Naive thymus-derived CD8-positive, alpha-beta T cell (primary cell): ENCODE measurements at places on chromosomes 4 and X. TPM values are rescaled to one million over a fixed set of nuclear protein-coding genes. Genes with fewer than 3 reads are reported as not detected.
A peak's percentile ranks its signal among the peaks of the same experiment; 100 is the strongest.

- no peak overlapping the region for H3K4me3 ChIP-seq
- H3K36me3 ChIP-seq: no peaks in the 10 kb centered on the region
- peaks cover 2% of the 10 kb centered on the region for H3K4me1 ChIP-seq
- no peaks in the 10 kb centered on the region for H3K27me3 ChIP-seq
Measured at GRCh38 chr4:1987721-1988326, 20.9 kb downstream of the NELFA start.

DNA sequence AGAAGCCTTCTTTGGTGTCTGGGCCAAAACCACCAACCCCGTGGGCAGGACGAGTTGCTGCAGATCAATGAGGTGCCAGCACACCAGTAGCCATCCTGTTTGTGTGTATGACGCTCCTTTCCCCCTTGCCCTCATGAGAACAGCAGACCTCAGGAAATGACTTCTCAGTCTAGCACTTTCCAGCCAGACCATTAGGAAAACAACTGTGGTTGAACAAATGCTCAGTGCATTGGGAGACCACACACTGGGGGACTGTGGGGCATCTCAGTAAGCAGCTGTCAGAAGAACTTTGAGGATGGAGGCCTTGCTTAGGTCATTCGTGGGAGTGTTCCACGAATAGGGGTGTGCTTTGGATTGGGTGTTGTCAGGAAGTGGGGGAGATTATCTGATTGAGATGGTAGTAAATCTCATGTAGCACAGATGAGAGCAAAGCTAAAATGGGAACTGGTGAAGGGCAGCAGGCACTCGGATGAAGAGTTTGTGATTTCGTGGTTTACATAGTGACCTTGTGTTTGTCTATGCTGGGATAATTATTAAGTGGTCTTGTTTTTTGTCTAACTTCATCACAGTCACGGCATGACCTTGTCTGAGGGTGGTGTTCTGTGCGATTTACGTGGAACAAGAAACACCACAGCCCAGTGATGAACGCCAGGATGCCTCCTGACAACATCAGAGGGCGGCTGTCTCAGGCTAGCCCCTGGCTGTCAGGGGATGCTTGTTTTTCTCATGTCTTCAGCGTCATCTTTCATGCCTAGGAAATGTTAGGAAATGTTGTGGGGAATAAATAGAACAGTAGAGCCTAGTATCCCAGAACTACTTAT is 70.1 kb downstream of the USP46 start:
- H3K4me3 ChIP-seq: no peak overlapping the region
- H3K27ac ChIP-seq: peak overlapping the region; percentile 7

DNA sequence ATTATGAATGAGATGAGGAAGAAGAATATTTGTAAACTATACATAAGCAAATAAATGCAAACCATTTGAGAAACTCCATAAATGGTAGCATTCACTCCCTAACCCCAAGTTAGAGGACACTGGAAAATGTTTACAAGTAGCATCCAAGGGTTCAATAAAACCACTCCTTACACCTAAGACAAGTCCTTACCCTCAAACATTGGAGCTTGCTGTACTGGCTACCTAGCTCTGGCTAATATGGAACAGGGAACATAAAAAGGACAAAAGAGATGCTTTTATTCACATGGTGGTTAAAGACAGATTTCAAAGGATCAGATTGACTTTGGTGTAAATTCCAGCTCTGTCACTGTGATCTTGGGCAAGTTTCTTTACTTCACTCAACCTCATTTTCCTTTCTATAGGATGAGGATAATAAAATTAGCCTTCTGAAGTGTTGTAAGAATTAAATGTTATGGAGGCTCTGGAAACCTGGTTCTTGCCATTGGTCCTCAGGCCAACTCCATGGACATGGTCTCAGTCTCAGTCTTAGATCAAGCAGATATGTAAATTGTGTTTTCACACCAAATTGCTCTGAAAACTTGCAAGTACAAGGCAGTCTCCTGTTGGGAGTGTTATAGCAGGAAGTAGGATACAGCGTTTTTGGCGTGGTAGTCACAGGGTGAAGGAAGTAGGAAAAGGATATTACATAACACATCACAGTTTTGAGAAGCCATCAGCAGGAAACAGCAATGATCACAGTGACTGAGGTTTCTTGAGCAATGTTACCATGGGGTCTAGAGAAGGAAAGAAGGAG is 3.3 kb downstream of the CXCL1 start:
- no peak overlapping the region for H3K27ac ChIP-seq
- H3K4me1 ChIP-seq: peaks cover 1% of the 10 kb centered on the region
- no peak for DNase-seq
- peaks cover 24% of the 10 kb centered on the region for H3K27me3 ChIP-seq
- H3K36me3 ChIP-seq: no peaks in the 10 kb centered on the region

DNA sequence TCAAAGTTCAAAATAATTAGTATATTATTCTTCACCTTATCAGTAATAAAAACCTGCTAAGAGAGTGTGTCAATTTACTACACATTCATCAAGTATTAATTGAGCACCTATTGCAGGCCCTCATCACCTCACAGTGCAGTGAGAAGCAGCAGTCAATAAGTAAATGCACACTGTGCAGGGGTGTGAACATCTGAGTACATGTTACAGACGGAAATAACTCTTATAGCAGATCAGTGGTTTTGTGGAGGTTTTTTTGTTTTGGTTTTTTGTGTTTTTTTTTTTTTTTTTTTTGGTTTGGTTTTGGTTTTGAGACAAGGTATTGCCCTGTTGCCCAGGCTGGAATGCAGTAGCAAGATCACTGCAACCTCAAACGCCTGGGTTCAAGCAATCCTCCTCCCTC is 20.3 kb downstream of the KLF3 start:
- DNase-seq: peak; percentile 47
- H3K27ac ChIP-seq: peak overlapping the region; percentile 39
- H3K36me3 ChIP-seq: peaks cover 77% of the 10 kb centered on the region
- H3K4me3 ChIP-seq: peak overlapping the region; percentile 74
- peaks cover 92% of the 10 kb centered on the region for H3K4me1 ChIP-seq

GRCh38 chr4:168570466-168570865 is 73.6 kb downstream of the PALLD start:
- no peak overlapping the region for H3K4me3 ChIP-seq
- H3K4me1 ChIP-seq: no peaks in the 10 kb centered on the region
- H3K27ac ChIP-seq: no peak overlapping the region
- H3K27me3 ChIP-seq: peaks cover 2% of the 10 kb centered on the region
- H3K36me3 ChIP-seq: no peaks in the 10 kb centered on the region

GRCh38 chrX:77527233-77528001 is 80.2 kb downstream of the FGF16 start:
- H3K27me3 ChIP-seq: no peaks in the 10 kb centered on the region
- H3K36me3 ChIP-seq: peaks cover 27% of the 10 kb centered on the region
- no peak for DNase-seq
- peaks cover 24% of the 10 kb centered on the region for H3K4me1 ChIP-seq
- H3K27ac ChIP-seq: no peak overlapping the region

DNA sequence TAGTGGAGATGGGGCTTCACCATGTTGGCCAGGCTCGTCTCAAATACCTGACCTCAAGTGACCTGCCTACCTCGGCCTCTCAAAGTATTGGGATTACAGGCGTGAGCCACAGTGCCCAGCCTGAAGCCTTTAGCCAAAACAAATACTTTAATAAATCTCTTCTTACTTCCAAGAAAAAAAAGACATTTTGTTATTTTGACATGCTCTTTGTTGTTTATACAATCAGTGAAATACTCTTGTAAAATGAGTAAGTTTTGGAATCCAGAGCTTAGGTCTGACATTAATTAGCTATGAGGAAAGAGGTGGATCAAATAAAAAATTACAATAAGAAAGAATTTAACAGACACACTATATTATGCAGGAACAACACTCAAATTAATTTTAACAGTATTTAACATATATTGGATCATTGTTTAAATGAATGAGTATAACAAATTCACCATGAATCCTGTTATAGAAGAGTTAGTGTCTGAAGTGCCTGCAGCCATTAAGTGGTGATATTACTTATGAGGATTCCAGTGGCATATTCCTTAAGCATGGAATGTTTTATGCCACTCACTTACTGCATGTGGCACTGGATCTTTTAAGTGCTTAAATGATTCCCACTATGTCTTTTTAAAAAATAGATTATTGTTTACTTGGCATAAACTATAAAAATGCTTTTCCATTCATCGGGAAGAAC is 260.1 kb upstream of the GIMD1 start:
- no peaks in the 10 kb centered on the region for H3K36me3 ChIP-seq
- H3K27me3 ChIP-seq: no peaks in the 10 kb centered on the region
- no peaks in the 10 kb centered on the region for H3K4me1 ChIP-seq
- H3K27ac ChIP-seq: no peak overlapping the region
- DNase-seq: no peak

GRCh38 chr4:69120870-69121269 is 24.6 kb downstream of the UGT2B7 start:
- H3K27ac ChIP-seq: no peak overlapping the region
- no peaks in the 10 kb centered on the region for H3K4me1 ChIP-seq
- no peaks in the 10 kb centered on the region for H3K36me3 ChIP-seq
- no peak overlapping the region for H3K4me3 ChIP-seq

- DNase-seq: no peak
- H3K4me3 ChIP-seq: no peak overlapping the region
- H3K27me3 ChIP-seq: peaks cover 14% of the 10 kb centered on the region
- no peak overlapping the region for H3K27ac ChIP-seq
- H3K36me3 ChIP-seq: no peaks in the 10 kb centered on the region
Measured at GRCh38 chr4:184899261-184900134, 73.7 kb upstream of the ACSL1 start.

DNA sequence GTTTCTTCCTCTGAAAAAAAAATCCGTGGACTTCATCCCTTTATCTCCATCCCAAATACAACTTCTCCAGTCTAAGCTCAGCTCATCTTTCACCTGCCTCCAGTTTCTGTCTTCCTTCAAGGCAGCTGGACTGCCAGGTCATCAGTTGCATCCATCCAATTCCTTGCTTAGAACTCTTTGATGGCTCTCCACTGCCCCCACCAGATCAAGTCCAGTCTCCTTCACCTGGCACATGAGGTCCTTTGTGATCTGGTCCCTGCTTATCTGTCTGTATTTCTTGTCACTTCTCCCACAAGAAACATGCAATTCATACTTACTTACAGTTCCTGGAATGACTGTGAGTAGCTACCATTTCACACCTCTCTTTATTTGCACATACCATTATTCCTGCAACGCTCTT is 33.8 kb downstream of the OTUD6A start:
- no peak overlapping the region for H3K4me3 ChIP-seq
- no peak overlapping the region for H3K27ac ChIP-seq
- peaks cover 7% of the 10 kb centered on the region for H3K27me3 ChIP-seq
- DNase-seq: no peak
- H3K36me3 ChIP-seq: no peaks in the 10 kb centered on the region

- peaks cover 62% of the 10 kb centered on the region for H3K36me3 ChIP-seq
- no peaks in the 10 kb centered on the region for H3K4me1 ChIP-seq
- DNase-seq: no peak
- H3K27ac ChIP-seq: no peak overlapping the region
- H3K4me3 ChIP-seq: no peak overlapping the region
Measured at GRCh38 chr4:3212391-3213105, 36.4 kb upstream of the MSANTD1 start.

GRCh38 chr4:152430507-152430906 is 105.4 kb downstream of the FBXW7 start:
- no peak for DNase-seq
- H3K36me3 ChIP-seq: peaks cover 25% of the 10 kb centered on the region
- peak overlapping the region; percentile 40 for H3K27ac ChIP-seq

- H3K4me3 ChIP-seq: peak overlapping the region; percentile 89
- no peak for DNase-seq
Measured at GRCh38 chr4:70703619-70704214, 15.4 kb downstream of the UTP3 start.

- no peaks in the 10 kb centered on the region for H3K4me1 ChIP-seq
- H3K36me3 ChIP-seq: no peaks in the 10 kb centered on the region
- no peak overlapping the region for H3K4me3 ChIP-seq
- H3K27me3 ChIP-seq: no peaks in the 10 kb centered on the region
Measured at GRCh38 chr4:177006331-177006730, 213.6 kb upstream of the VEGFC start.

- H3K4me3 ChIP-seq: peak overlapping the region; percentile 93
- DNase-seq: no peak
- H3K27me3 ChIP-seq: no peaks in the 10 kb centered on the region
- H3K27ac ChIP-seq: peak overlapping the region; percentile 98
- H3K36me3 ChIP-seq: peaks cover 12% of the 10 kb centered on the region
Measured at GRCh38 chr4:152101556-152102435, 341.0 kb upstream of the GATB start.

- no peak overlapping the region for H3K27ac ChIP-seq
- peaks cover 7% of the 10 kb centered on the region for H3K36me3 ChIP-seq
- no peaks in the 10 kb centered on the region for H3K27me3 ChIP-seq
- no peak for DNase-seq
- H3K4me1 ChIP-seq: no peaks in the 10 kb centered on the region
Measured at GRCh38 chrX:20665481-20665880, 398.8 kb upstream of the RPS6KA3 start.

DNA sequence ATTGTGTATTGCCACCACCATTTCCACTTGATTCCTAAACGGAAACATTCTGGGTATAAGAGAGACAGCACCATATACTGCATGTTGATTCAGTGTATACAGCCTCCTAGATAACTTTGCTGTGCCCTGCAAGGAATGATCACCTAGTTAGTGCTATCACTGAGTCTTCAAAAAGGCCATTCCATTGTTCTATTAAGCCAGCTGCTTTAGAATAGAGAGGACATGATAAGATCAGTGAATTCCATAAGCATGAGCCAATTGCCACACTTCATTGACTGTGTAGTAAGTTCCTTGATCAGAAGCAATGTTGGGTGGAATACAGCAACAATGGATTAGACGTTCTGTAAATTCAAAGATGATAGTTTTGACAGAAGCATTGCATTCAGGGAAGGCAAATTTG is 1047.3 kb downstream of the PCDH18 start:
- no peak overlapping the region for H3K27ac ChIP-seq
- no peaks in the 10 kb centered on the region for H3K4me1 ChIP-seq
- no peak overlapping the region for H3K4me3 ChIP-seq
- no peak for DNase-seq
- H3K27me3 ChIP-seq: no peaks in the 10 kb centered on the region

DNA sequence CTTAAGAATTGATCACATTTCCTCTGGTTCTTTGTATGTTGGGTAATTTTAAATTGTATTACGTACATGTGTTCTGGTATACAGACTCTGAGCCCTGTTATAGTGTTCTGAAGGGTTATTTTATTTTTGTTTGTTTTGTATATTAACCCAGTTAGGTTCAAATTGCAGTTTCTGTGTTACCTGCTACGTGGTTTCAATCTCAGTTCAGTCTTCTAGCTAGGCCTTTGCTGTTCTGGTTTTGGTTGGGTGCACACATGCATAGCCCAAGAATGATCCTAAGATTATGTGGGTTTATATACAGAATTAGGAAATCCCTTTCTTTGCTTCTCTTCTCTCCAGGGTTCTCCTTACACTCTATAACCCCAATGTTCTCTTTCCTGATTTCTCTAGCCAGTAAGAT is 161.0 kb downstream of the PPP1R2C start:
- DNase-seq: no peak
- no peak overlapping the region for H3K4me3 ChIP-seq
- peaks cover 10% of the 10 kb centered on the region for H3K4me1 ChIP-seq

Gene SLITRK4
- not detected for total RNA-seq

Gene CLDN2
- not detected for total RNA-seq

Gene SYTL5
- total RNA-seq: not detected

Gene ZNF275
- total RNA-seq: 14.8 TPM

Gene IL1RAPL1
- not detected for total RNA-seq

Gene ASB11
- not detected for total RNA-seq

Gene AMELX
- total RNA-seq: not detected

Gene AMTN
- total RNA-seq: not detected

Gene SERPINA7
- total RNA-seq: not detected

Gene UGT2A3
- total RNA-seq: not detected

Gene CPZ
- not detected for total RNA-seq

Gene FAM149A
- total RNA-seq: 2.5 TPM
